ENCODE measurements at places on chromosomes 5 and 9.
A peak's percentile ranks its signal among the peaks of the same experiment; 100 is the strongest.

GRCh38 chr5:81749561-81750307 is 1.2 kb downstream of the SSBP2 start:
- peak; percentile 15 for DNase-seq

DNA sequence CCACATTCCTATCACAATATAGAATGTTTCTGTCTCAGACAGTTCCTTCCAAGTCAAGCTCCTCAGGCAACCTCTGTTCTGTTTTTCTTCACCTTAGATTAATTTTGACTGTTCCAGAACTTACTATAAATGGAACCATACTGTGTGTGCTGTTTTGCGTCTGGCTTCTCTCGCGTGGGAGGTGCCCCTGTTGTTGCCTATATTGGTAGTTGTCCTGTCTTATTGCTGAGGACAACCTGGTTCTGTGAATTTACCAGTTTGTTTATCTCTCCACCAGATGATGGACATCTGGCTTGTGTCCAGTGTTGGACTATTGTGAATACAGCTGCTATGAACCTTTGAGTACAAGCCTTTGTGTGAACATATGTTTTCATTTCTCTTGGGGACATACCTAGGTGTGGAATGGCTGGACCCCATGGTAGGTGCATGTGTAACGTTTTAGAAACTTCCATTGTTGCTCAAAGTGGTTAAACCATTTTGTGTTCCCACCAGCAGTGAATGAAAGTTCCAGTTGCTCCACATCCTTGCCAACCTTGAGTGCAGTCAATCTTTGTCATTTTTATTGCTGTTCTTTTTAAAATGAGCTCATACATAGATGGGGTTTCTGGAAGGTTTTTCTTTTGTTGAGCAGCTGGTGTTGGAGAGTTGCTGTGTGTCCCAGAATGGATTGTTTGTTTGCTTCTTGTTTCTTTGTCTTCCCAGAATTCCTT is 18.1 kb downstream of the HMCN2 start:
- no peak for DNase-seq

DNA sequence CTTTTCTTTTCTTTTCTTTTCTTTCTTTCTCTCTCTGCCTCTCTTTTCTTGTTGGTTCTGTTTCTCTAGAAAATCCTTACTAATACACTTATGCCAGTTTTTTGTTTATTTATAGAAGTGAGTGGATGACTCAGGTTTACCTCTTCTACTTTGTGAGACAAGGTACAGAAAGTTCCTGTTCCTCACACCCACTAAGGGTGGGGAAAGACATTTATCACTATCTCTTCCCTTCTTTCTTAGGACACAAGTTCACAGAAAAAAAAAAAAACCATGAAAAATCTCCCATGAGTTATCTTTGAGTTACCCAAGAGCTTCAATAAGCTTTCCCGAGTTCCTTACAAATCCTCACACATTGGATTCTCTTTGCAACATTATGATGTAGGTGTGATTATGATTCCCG is 60.9 kb upstream of the CD180 start:
- DNase-seq = no peak

DNA sequence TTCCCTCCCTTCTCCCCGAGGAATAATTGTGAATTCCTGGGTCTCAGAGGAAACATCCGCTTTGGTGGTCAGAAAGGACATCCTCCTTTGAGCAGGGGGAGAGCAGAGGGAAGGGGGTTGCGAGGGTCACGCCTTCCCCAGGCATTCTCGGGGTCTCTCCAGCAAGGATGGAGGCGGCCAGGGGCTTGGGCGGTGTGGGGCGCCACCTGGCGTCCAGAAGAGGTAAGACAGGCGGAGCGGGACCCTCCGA is 129.1 kb downstream of the KCNIP1 start:
- DNase-seq = peak; percentile 13

DNA sequence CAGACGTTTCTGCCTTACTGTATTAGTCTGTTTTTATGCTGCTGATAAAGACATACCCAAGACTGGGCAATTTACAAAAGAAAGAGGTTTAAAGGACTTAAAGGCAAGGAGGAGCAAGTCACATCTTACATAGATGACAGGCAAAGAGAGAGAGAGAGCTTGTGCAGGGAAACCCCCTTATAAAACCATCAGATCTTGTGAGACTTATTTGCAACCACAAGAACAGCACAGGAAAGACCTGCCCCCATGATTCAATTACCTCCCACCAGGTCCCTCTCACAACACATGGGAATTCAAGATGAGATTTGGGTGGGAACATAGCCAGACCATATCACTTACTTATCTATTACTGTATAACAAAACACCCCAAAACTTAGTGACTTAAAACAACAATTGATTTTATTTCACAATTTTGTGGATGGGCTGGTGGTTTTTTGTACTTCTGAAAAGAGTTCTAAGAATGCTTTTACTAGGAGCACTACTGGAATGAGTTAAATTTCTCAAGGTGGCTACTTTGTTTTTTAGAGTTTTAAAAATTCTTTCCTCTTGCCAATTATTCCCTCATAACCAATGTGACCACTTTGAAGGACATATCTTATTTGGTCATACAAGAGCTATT is 10.3 kb downstream of the RUSC2 start:
- DNase-seq = no peak

DNA sequence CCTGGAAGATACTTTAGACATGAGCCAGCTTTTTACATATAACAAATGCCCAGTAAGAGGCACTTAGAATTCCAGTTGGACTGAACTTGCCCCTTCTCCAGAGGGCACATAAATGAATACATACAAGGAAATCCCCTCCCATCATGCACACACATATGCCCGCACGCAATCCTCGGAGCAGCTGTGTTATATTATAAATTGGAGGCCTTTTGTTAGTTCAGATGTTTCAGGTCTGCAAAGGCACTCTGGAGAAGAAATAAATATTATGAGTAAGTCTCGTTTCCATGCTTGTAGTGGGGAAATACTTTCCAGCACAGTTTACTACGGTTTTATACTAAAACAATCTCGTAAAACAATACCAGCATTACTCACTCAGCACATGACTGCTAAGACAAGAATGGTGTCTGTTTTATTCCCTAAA is 17.6 kb upstream of the MUSK start:
- no peak for DNase-seq

- DNase-seq = no peak
These were observed 2.3 kb upstream of the SLC9A3 start for GRCh38 chr5:526456-527088.

DNA sequence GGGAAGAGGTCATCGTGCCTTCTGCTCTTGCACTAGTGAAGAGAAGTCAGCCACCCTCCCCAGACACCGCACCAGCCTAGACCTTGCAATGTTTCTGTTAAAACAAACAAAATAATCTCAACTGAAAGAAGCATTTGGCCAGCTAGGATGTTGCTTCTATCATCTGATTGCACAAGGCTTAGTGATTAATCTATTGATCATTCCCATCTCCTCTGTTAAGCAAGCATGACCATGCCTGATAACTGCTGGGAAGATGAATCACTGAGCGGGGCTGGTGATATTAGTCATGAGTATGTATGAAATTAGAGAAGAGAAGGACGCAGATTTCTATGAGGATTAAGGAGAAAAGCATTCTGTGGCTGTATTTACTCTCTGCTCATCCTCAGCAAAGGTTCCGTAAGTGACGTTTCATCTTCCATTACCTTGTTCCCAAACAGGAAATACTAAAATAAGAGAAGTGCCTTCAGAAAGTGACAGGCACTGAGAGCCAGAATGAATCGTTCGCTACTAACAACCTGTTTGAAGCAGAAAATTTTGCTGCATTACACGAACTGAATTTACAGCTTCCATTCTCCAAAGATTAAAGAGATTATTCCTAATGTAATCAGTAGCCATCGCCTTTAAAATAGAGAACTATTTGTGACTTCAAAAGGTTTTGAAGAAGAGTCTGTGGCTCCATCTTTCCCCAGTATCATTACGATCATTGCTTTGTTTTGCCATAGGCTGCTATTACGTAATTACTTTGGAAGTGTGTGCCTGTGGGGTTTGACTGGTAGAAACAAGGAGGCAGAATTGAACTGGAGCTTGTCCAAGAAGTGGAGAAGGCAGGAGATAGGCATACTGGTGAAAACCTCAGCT is 219.1 kb downstream of the MED10 start:
- DNase-seq = no peak

DNA sequence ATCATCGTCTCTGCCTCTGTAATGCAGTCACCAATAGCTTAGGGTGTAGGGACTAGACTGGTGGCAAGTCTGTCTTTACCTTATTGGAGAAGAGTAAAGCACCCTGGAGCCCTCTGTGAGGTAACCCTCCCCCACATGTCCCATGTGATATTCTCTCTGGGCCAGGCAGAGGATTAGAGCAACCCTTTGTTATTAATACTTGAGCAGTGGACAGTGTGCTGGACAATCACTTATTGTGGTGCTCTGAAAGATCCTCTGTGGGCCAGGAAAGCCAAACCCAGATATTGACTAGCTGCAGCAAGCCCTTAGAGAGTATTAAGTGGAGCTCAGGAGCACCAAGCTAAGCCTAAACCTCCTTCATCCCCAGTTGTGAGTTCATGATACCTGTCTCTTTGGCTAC is 139.7 kb upstream of the RUSC2 start:
- DNase-seq = no peak

- no peak for DNase-seq
These were observed 35.6 kb downstream of the EXOSC2 start for GRCh38 chr9:130729145-130729544.

DNA sequence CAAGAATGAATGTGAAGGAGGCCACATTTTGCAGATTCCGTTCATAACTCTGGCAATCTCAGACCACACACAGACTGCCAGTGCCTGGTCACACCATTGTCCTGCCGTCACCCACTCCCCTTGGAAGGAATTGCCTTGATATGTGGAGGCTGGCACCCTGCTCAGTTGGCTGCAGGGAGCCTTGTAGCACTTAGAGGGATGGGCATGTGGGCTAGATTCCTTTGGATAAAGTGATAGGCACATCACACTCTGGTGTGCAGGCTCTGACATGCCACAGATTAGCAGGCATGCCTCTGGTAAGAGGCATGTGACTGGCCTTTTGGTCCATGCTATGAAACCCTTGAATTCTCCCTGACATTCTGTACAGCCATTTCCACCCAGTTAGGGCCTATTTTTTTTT is 254.6 kb upstream of the PIK3R1 start:
- no peak for DNase-seq

GRCh38 chr9:21443849-21444625 is 3.8 kb downstream of the IFNA1 start:
- no peak for DNase-seq

DNA sequence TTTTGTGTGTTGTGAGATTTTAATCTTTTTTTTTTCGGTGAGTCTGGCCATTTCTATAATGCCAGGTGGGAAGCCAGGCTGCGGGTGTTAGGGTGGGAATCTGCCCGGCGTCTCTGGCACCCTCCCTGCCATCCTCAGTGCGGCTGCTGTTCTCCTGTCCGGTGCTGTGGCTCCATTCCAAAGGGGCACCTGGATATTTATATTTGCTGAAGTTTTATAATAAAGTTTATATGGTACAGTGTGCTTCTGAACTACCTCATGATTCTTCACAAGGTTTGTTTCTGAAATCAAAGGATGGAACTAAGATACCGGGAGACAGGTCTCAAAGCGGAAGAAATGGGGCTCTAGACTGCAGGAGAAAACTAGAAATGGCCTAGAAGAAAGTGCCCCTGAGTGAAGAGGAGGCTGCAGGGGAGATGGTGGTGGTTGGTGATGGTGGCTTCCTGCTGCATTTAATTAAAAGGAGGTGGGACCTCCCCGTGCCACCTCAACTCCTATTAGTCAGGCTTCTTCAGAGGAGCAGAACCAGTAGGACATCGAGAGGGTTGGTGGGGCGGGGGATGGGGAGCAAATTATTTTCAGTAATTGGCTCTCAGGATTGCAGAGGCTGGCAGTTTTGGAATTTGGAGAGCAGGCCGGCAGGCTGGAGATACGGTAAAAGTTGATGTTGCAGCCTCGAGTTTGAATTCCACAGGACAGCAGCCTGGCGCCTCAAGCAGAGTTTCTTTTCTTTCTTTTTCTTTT is 102.2 kb upstream of the ICE1 start:
- no peak for DNase-seq

DNA sequence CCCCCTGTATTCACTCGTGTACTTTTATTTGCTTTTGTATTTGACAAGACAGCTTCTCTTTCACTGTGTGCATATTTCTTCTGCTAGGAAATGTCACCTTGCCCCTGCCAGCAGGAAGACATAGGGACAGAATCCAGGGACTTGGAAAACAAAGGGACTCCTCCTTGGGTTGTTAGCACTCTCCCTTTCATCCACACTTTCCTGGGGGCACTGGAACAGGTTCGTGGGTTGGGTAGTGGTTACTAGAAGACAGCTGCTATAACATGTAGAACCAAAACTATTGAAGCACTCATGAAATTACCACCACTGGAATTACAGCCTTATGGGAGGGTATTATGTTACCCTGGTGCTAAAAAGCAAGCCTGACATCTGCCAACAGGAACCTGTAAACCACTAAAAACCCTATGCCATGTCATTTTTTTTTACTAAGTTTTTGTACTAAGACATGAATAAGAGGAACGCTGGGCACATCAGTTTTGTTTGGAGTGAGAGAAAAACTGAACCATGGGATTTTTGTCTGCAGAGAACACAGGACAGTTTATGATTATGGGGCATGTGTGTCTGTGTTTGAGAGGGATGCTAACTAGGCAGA is 4.7 kb upstream of the CCL28 start:
- no peak for DNase-seq

DNA sequence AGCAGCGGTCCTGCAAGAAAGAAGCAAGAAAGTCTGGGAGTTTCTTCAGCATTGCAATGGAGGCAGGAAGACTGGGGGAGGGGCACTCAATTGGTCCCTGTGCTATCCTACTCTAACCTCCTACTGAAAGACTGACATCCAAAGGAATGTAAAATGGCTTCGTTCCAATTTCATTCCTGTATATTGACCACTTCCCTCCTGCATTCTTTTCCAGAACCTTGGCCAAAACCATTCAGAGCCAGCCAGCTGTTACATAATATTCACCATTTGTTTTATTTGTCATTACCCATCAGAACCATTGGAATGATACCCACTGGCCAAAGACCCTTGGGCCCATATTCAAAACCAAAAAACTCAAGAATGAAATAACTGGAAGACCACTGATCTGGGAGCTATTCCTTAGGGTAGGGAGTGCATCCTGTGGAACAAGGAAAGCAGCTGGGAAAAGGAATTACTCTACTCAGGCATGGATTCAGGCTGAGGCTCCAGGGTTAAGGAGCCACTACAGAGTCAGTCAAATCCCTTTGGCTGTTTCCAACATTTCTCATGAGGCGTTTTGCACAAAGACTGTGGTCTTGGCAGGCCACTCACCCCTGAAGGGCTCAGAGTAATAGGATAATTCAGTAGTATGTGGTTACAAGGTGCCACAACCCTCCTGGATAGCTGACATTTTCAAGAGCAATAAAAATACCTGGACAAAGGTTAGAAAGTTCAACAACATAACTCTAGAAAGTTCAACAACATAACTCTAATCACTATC is 148.7 kb upstream of the SLC1A3 start:
- no peak for DNase-seq

- DNase-seq = no peak
These were observed 221.3 kb upstream of the KLF9 start for GRCh38 chr9:70635790-70636189.

- DNase-seq = no peak
These were observed 72.9 kb upstream of the PRLR start for GRCh38 chr5:35303152-35303551.

- DNase-seq = no peak
These were observed 166.2 kb downstream of the ZNF462 start for GRCh38 chr9:107029146-107029545.
